Activated CD8-positive, alpha-beta T cell treated with anti-CD3 and anti-CD28 coated beads, Interleukin-2, amount 10 ng/mL, durations not matched to agents 7 days and 5 days (primary cell): ENCODE measurements at places on chromosomes 1 and 21. TPM values are rescaled to one million over a fixed set of nuclear protein-coding genes. Genes with fewer than 3 reads are reported as not detected.

CSF3R gene
- not detected for total RNA-seq

AMY1B gene
- total RNA-seq, result not detected

MR1 gene
- 29.3 TPM for total RNA-seq

AQP10 gene
- not detected for total RNA-seq

S100A16 gene
- not detected for total RNA-seq

LINGO4 gene
- total RNA-seq, result 0.16 TPM

SLFNL1 gene
- total RNA-seq, result 0.40 TPM

C8A gene
- not detected for total RNA-seq

MAP1LC3C gene
- not detected for total RNA-seq

GPBP1L1 gene
- total RNA-seq, result 105 TPM
